NCI-H226 (cell line): ENCODE measurements at places on chromosomes 7 and 10.

- DNase-seq, result peak; percentile 50
Observed at GRCh38 chr7:15854841-15855524, 168.5 kb upstream of the MEOX2 start.

DNA sequence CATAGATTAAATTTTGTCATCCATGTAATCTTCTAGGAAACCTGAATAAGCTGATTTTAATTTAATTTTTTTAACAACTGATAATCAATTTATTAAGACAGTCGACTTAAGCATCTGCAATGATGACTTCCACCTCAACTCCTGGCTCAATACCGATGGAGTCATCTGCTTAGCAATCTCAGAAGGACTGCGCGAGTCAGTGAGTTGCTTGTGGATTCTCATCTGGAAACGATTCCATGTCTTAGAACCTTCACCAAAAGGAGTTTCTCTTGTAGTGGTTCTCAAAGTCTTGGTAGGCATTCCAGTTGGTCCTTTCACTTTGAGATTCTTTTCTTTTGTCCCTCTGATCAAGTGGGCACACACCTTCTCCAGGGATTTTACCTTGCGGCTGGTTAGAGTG lies 85.5 kb downstream of the XRCC2 start:
- DNase-seq, result no peak

- DNase-seq, result no peak
Observed at GRCh38 chr7:136470179-136470578, 398.3 kb upstream of the CHRM2 start.

DNA sequence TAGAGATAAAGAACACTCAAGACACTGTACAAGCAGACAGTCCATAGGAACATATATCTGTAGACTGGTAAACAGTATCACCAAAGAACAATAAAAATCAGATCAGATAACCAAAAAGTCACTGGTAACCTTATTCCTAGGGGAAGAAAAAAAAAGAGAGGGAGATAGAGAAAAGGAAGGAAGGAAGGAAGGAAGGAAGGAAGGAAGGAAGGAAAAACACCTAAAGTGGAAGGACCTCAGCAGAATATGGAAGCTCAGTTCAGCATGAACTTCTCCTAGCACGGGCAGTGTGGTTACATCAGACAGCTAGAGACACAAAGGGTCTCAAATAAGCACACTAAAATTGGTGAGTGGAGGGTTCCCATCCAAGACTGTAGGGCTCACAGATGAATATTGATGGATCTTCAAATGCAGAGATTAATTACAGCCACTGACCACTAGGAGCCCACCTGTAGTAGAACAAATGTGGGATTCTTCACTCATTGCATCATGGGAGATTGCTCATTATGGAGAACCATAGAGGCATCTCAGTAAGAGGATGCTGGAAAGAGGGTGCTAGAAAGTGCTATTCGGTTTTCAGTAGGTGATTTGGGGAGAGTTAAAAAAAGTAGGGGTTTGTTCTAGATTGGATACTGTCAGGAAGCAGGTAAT lies 293.4 kb upstream of the C7orf33 start:
- no peak for DNase-seq

GRCh38 chr10:33376976-33377657 lies 42.6 kb upstream of the NRP1 start:
- DNase-seq, result peak; percentile 12
